ENCODE measurements at places on chromosomes 2 and 18. TPM values are rescaled to one million over a fixed set of nuclear protein-coding genes. Genes with fewer than 3 reads are reported as not detected.

DNA sequence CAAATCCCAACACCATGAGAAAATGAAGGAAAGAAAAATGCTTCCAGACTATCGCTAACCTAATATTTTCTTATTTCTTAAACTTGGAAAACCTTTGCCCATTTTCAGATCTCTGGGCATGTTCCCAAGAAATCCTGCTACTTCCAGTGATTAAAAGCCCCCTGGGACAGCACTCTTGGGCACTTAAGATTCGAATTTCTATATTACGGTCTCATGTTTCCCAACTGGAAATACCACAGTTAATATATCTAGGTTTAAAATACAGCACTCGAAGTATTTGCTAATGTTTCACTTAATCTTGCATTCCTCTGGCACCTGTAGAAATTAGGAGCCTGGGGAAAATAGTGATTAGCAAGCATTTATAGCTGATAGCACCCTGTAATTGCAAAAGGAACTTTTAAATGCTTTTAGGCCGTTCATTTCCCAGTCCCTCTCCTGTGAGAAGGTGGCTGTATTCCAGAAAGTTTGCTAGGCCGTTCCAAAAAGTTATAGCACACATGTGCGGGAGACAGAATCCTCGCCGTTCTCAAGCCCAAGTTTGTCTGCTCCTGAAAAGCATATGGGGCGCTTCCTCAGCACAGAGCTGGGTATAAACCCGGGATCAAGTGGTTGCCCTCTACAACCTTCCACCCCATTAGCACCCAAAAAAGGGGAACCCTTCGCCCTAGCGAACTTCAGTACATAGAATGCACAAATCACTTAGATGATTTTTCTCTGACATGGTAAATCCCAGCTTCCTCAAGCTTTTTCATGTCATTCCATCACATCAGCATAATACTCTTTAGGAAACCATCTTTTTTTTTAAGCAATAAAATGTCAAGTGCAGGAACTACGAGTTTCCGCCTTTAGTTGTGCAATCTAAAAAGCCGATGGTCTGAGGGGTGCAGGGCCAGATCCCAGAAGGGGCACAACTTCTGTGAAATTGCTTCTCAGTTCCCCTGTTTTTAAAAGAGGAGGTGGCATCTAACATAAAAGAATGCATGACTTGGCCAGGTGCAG, 60.6 kb downstream of the DIPK1C start:
- no peak for DNase-seq

- DNase-seq: no peak
Measured at GRCh38 chr18:26648509-26649192, 100.3 kb upstream of the KCTD1 start.

DNA sequence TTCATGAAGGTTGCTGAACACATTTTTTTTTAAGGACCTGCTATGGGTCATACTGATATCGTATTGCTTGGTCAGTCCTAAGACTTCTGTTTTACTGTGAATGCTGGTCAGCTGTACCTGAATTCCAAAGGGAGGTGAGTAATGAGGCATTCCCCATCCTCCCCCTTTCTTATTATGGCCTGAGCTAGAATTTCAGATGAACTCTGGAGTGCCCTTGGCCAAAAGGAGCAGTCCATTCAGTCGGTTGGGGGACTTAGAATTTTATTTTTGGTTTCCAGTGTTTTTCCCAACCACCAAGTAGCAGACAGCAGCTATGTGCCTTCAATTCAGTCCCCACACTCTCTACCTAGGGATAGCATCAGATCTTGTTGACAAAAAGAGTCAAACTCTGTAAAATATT, 26.9 kb upstream of the PDCL3 start:
- no peak for DNase-seq

- DNase-seq: no peak
Measured at GRCh38 chr18:61569176-61569892, 236.1 kb downstream of the CDH20 start.

GRCh38 chr18:31498574-31499524, 872 bp downstream of the DSG2 start:
- no peak for DNase-seq

GRCh38 chr2:175062787-175063585, 57.8 kb upstream of the CHN1 start:
- DNase-seq: no peak

GRCh38 chr2:20065885-20066602, 14.6 kb upstream of the LAPTM4A start:
- DNase-seq: no peak

DNA sequence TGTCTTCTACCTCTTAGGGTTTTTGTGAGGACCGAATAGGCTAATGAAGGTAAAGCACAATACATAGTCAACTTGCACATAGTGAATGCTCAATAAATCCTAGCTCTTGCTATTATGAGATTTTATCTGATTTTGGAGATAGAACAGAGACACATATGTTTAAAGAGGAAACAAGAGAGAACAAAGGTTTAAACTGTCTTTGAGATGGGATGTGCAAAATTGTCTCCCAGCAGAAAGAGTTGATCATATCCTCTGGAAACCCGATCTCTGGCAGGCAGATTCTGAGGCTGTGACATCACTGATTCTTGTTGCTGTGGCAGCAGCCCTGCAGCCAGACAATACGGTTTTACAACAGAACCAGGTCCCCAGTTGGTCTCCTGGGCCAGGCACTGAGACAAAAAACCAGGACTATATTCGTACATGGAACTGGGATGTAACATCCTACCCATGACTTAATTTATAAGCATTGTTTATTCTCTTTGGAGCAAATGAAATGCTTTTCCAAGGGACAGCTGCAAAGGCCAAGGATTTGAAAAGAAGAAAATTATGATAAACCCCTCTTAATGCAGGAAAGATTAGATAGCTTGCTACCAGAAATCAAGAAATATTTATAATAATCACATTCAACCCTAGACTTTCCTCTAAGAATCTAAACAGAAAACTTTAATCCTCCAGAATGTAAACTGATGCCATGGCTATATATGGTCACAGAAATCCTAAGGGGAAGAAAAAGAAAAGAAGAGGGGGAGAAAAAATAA, 80.2 kb downstream of the SLC8A1 start:
- DNase-seq: peak; percentile 76

DNA sequence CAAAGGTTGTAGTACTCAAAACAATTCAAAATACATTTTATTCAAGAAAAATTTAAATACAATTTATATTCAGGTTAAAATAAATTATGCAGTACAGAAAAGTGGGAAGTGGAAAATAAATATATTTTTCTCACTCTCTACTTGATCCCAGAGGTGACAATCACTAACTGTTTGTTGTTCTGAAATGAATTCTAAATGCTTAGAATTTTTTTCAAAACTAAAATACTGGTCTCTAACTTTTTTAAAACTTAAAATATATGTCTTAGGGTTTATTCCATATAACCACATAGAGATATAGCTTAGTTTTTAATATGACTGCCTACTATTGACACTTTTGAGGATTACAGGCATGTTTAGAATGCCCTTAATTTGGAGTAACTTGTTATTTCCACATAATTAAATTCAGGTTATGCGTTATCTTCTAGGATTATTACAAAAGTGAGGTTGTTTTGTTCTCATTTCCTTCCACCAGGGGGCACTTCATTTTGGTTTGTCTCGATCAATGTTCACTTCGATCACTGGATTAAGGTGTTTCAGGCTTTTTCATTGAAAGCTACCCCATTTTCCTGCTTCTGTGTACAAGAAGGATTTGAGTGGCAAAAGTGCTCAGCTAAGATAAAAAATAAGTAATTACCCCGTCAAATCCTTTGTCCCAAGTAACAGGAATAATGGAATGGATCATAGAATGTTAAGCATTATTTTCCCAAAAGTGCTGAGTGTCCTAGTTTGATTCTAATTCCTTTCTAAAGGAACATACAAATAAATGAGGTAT, 27.1 kb upstream of the TFPI start:
- no peak for DNase-seq

GRCh38 chr2:12263730-12264129, 453.0 kb upstream of the TRIB2 start:
- DNase-seq: no peak

RNU2-63P gene
- total RNA-seq: 3.3 TPM

CYP27A1 gene
- total RNA-seq: 50.6 TPM

CAPN10 gene
- total RNA-seq: 35.5 TPM
